MM.1S (cell line): ENCODE measurements at places on chromosomes 6 and 20.

DNA sequence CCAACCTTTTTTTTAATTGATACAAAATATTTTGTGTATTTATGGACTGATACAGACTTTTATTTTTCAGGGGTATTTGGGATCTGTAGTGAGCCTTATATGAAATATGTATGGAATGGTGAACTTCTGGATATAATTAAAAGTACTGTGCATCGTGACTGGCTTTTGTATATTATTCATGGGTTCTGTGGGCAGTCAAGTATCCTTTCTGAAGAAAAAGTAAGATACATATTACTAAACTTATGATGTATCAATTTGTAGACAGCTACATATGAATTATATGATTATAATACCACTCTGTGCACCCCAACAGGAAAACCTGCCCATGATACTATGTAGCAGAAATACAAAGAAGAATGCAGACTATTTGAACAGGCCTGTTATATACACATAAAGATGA lies 47.2 kb downstream of the FIG4 start:
- no peak overlapping the region for H3K27ac ChIP-seq
- H3K4me1 ChIP-seq = no peaks in the 10 kb centered on the region
- H3K4me3 ChIP-seq = no peak overlapping the region
- no peaks in the 10 kb centered on the region for H3K27me3 ChIP-seq
- no peaks in the 10 kb centered on the region for H3K36me3 ChIP-seq

DNA sequence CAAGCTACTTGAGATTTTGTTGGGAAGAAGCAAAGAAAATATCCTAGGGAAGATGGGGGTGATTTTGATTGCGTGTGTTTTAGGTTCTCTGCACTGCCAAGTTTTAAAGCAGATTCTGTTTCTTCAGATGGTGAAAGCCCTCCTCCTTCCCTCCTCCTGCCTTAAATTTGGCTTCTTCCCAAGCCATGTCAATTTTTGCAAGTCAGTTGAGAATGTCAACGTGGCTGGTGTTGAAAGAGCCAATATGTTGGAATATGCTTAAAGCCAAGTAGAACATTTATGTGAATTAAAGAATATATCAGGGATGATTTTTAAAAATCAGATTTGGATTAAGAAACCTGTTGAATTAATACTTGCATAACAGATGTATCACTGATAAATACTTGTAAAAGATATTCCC lies 270.8 kb downstream of the ARID1B start:
- no peaks in the 10 kb centered on the region for H3K4me1 ChIP-seq
- no peaks in the 10 kb centered on the region for H3K36me3 ChIP-seq
- no peaks in the 10 kb centered on the region for H3K27me3 ChIP-seq
- H3K4me3 ChIP-seq = no peak overlapping the region
- DNase-seq = no peak

DNA sequence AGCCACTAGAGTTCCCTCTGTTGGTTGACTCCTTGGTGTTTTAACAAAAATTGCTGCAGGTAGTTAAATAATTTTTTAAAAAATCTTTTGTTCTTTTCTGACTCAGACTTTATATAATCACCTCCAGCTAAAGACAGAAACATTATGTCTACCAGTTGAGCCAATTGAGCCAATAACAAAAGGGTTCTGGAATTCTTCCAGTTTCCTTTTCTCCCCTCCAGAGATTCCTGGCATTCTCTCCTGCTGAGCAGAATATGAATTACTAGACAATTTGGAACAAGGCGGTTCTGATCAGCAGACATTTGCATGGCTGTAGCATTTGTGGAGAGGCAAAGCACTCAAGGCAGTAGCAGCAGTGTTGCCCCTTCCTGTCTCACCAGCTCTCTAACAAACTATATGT lies 144.0 kb upstream of the SLC35B3 start:
- no peaks in the 10 kb centered on the region for H3K36me3 ChIP-seq
- no peak overlapping the region for H3K4me3 ChIP-seq
- no peak for DNase-seq
- no peaks in the 10 kb centered on the region for H3K27me3 ChIP-seq
- H3K4me1 ChIP-seq = no peaks in the 10 kb centered on the region
- H3K27ac ChIP-seq = no peak overlapping the region

- H3K4me3 ChIP-seq = no peak overlapping the region
- H3K4me1 ChIP-seq = no peaks in the 10 kb centered on the region
- no peaks in the 10 kb centered on the region; the same call in 1 of the 2 replicates for H3K27me3 ChIP-seq
Measured at GRCh38 chr6:40582892-40583291, 4.3 kb downstream of the LRFN2 start.

- H3K27ac ChIP-seq = no peak overlapping the region
- no peaks in the 10 kb centered on the region for H3K27me3 ChIP-seq
- no peaks in the 10 kb centered on the region for H3K4me1 ChIP-seq
- H3K4me3 ChIP-seq = no peak overlapping the region
- DNase-seq = no peak
Measured at GRCh38 chr6:91864911-91865310, 1278.0 kb upstream of the MAP3K7 start.
